ENCODE measurements at places on chromosomes 12 and 14. TPM values are rescaled to one million over a fixed set of nuclear protein-coding genes. Genes with fewer than 3 reads are reported as not detected.

Gene C12orf50
- not detected for total RNA-seq

Gene RIMBP2
- 0.18 TPM for total RNA-seq

Gene MANSC4
- total RNA-seq: not detected

Gene LRRK2
- total RNA-seq: not detected

Gene SLC10A1
- not detected for total RNA-seq

Gene TBPL2
- total RNA-seq: not detected

Gene BTBD7
- total RNA-seq: 18.0 TPM

Gene HOXC6
- not detected for total RNA-seq

Gene NKX2-1
- total RNA-seq: not detected

Gene AGAP2
- total RNA-seq: 68.6 TPM

Gene RDH5
- 9.7 TPM for total RNA-seq

Gene LALBA
- total RNA-seq: not detected

Gene BHLHE41
- total RNA-seq: not detected

Gene SIX6
- total RNA-seq: not detected

Gene VDR
- 13.4 TPM for total RNA-seq

Gene ACOT6
- not detected for total RNA-seq

Gene AMN1
- 6.3 TPM for total RNA-seq

Gene SLC6A15
- not detected for total RNA-seq

Gene OR4N2
- total RNA-seq: not detected

Gene RD3L
- not detected for total RNA-seq

Gene DBX2
- not detected for total RNA-seq

Gene GPR84
- 0.31 TPM for total RNA-seq

Gene HOXC10
- total RNA-seq: not detected

Gene TMEM132C
- not detected for total RNA-seq

Gene STYX
- total RNA-seq: 20.4 TPM

Gene TAS2R50
- 0.55 TPM for total RNA-seq

Gene TCTN2
- 3.1 TPM for total RNA-seq

Gene HOXC4
- not detected for total RNA-seq

Gene CLEC2A
- not detected for total RNA-seq

Gene MYO1H
- not detected for total RNA-seq

Gene AKAP6
- total RNA-seq: 0.77 TPM

Gene DEGS2
- 0.58 TPM for total RNA-seq

Gene UBE3B
- 32.5 TPM for total RNA-seq

Gene CIROP
- not detected for total RNA-seq

Gene SLC2A14
- total RNA-seq: 10.0 TPM

Gene MSI1
- total RNA-seq: not detected

Gene SPATA7
- 3.0 TPM for total RNA-seq

Gene MANSC1
- total RNA-seq: 0.23 TPM

Gene HSPB8
- not detected for total RNA-seq

Gene ZFC3H1
- 65.5 TPM for total RNA-seq

Gene RFX4
- total RNA-seq: not detected

Gene SIX4
- not detected for total RNA-seq

Gene FLRT2
- not detected for total RNA-seq

Gene PTGDR
- total RNA-seq: 0.36 TPM

Gene DDX23
- 122 TPM for total RNA-seq

Gene TAS2R8
- not detected for total RNA-seq

Gene TDRD9
- total RNA-seq: 0.05 TPM

Gene ARG2
- 1.4 TPM for total RNA-seq

Gene CELA1
- 0.23 TPM for total RNA-seq

Gene ISCA2
- 27.4 TPM for total RNA-seq

Gene IGF1
- 0.10 TPM for total RNA-seq

Gene TAS2R42
- not detected for total RNA-seq

Gene ATL1
- total RNA-seq: 1.2 TPM

Gene YARS2
- 14.0 TPM for total RNA-seq

Gene SPX
- 0.20 TPM for total RNA-seq

Gene TCL1B
- total RNA-seq: not detected

Measured in activated naive CD4-positive, alpha-beta T cell treated with anti-CD3 and anti-CD28 coated beads, Interleukin-2, amount 10 ng/mL, durations not matched to agents 5 hours and 36 hours (primary cell).